Heart left ventricle (tissue), 16 donors: ENCODE measurements at places on chromosomes 7 and 10. TPM values are rescaled to one million over a fixed set of nuclear protein-coding genes. Genes with fewer than 3 reads are reported as not detected.

Gene SFTPD
- 0.12 TPM for polyA plus RNA-seq

Gene HMX3
- polyA plus RNA-seq: not detected

Gene MYL10
- not detected for polyA plus RNA-seq

Gene PDCD11
- polyA plus RNA-seq: 8.0 TPM

DNA sequence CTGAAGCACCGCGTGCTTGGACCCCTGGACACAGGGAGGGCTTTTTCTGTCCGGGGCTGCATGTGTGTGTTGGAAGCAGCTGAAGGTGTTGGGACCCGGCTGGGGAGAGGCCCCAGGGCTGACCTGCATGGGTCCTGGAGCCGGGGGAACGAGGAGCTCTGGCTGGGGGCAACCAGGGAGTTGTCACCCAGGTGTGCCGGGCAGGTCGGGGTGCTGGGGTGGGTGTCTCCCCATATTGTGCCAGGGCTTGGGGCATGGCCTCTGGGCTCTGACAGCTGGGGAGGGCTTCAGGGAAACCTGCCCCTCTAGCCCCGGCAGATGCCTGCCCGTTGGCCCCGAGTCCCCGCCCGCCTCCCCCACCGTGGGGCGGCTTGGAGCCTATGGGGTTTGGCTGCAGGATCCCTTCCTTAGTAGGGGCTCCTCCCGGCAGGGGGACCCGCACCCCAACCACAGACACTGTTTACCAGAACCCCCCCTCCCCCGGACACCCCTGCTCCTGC lies 42.3 kb downstream of the UNCX start:
- peak; percentile 37 for DNase-seq

GRCh38 chr10:67772894-67773511 lies 65.0 kb downstream of the DNAJC12 start:
- no peak for DNase-seq

GRCh38 chr7:6530626-6531491 lies 20.4 kb downstream of the GRID2IP start:
- no peak for DNase-seq

GRCh38 chr7:17622451-17622850 lies 317.8 kb downstream of the SNX13 start:
- no peak for DNase-seq

DNA sequence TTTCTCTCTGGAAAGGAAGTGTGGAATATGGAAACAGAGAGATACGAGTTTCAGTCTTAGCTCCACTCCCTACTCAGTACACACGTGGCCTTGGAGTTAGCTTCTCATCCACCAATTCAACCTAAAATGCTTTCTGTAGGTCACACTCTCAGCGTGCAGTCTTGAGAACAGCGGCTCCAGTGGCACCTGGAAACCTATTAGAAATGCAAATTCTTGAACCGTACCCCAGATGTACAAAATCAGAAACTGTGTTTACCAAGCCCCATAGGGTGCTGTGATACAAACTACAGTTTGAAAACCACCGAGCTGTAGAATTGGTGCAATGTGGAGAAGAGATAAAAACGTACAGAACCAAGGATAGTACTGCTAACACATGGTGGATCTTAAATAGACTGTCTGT lies 91.1 kb upstream of the SP4 start:
- DNase-seq: no peak

DNA sequence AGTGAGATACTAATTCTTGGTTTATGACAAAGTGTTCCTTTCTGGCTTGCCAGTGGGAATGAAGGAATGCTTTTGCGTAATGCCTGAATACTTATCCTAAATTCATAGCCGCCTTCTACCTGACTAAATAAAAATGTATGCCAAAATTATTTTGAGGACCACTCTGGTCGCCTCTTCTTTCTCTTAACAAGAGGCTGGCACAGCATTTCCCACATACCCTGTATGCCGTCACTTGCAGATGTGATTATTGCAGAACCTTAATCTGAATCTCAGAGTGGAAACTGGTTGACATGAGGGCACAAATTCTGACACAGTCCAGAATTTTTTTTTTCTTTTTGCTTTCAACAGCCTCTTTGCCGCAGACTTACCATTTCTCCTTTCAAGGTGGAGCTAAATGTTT lies 124.6 kb upstream of the GLCCI1 start:
- no peak for DNase-seq

- no peak for DNase-seq
Measured at GRCh38 chr10:26969145-26969926, 108.6 kb upstream of the ABI1 start.
